Pancreas (tissue), 10 donors: ENCODE measurements at places on chromosomes 13 and 19. TPM values are rescaled to one million over a fixed set of nuclear protein-coding genes. Genes with fewer than 3 reads are reported as not detected.

The FXYD7 gene
- not detected for total RNA-seq

The OR4F17 gene
- not detected for total RNA-seq

The UBE2S gene
- 2.0 TPM for total RNA-seq

The MYO16 gene
- total RNA-seq: 0.47 TPM
